Esophagus (tissue), 2 donors: ENCODE measurements at places on chromosomes 13 and 19. TPM values are rescaled to one million over a fixed set of nuclear protein-coding genes. Genes with fewer than 3 reads are reported as not detected.

The FGF22 gene
- polyA plus RNA-seq, result 0.53 TPM

The ZNF529 gene
- 2.4 TPM for polyA plus RNA-seq

The F2RL3 gene
- polyA plus RNA-seq, result 1.5 TPM

The LAIR1 gene
- polyA plus RNA-seq, result 1.9 TPM

The BCAM gene
- polyA plus RNA-seq, result 22.1 TPM

The PEX11G gene
- polyA plus RNA-seq, result 6.5 TPM

The MARCHF2 gene
- polyA plus RNA-seq, result 29.0 TPM

The SPC24 gene
- 11.4 TPM for polyA plus RNA-seq

The PROZ gene
- polyA plus RNA-seq, result not detected

The KLHL1 gene
- not detected for polyA plus RNA-seq

The IGFL3 gene
- not detected for polyA plus RNA-seq

The PSG6 gene
- not detected for polyA plus RNA-seq

The ANKRD27 gene
- polyA plus RNA-seq, result 10.9 TPM

The SARS2 gene
- polyA plus RNA-seq, result 27.4 TPM

The ZNF556 gene
- 0.78 TPM for polyA plus RNA-seq

The TPRX2 gene
- not detected for polyA plus RNA-seq

The B3GNT3 gene
- 12.2 TPM for polyA plus RNA-seq

The IRS2 gene
- 1.6 TPM for polyA plus RNA-seq

The NFILZ gene
- not detected for polyA plus RNA-seq

The NDUFA13 gene
- 353 TPM for polyA plus RNA-seq

The FNDC3A gene
- polyA plus RNA-seq, result 7.3 TPM

The CATSPERD gene
- polyA plus RNA-seq, result not detected

The TMC4 gene
- polyA plus RNA-seq, result 2.9 TPM

The STOML3 gene
- polyA plus RNA-seq, result 0.06 TPM

The KLK11 gene
- 168 TPM for polyA plus RNA-seq

The SPTBN4 gene
- polyA plus RNA-seq, result 1.2 TPM

The NEK3 gene
- polyA plus RNA-seq, result 8.7 TPM

The ZNF285 gene
- 0.65 TPM for polyA plus RNA-seq

The CEACAM18 gene
- polyA plus RNA-seq, result not detected
